ENCODE measurements at places on chromosomes 7 and 10.

DNA sequence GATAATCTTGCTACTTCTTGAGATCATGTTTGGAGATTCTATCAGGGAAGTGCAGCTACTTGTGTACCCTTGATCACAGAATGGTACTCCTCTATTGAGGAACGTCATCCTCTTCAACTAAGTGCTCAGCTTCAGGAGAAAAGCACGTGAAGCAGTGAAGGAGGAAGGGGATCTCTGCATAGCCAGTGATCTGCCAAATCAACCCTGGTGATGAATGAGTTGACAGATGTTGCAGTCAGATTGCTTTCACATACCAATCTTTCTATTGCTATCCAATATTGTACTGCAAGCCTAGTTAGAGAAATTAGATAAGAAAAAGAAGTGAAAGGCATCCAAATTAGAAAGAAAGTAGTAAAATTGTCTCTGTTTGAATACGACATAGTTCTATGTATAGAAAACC lies 309.4 kb downstream of the TWIST1 start:
- no peak for DNase-seq

GRCh38 chr10:95289003-95289920 lies 1.5 kb downstream of the PDLIM1 start:
- no peak for DNase-seq

DNA sequence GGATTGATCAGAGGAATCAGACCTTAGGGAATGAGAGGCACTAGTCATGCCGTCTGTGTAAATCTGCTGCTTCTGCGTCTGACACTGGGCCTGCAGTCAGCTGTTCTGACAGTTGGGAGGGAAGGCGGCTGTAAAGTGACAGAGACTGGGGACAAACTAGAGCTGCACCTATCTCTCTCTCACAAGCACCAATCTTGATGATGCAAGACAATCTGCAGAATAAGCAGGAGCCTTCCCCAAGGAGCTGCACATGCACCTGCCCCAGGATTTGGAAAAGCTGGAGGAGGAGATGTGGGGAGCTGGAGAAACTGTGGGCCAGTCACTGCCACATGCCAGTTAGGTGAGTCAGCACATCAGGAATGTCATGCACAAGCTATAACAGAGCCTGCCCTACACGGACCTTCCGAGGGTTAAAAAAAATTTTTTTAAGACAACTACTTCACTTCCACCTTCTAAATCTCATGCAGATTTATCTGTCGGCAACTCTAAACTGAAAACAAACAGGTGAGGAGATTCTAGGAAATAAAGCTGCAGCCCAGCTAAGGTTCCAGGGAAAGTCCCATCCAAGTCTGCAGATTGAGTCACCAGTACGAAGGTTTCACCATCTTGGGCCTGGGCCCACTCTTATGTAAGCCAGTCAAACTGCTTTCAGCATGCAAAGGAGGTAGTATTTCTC lies 39.2 kb downstream of the ENO4 start:
- no peak for DNase-seq

GRCh38 chr7:116630357-116630756 lies 41.6 kb upstream of the MET start:
- DNase-seq, result no peak

DNA sequence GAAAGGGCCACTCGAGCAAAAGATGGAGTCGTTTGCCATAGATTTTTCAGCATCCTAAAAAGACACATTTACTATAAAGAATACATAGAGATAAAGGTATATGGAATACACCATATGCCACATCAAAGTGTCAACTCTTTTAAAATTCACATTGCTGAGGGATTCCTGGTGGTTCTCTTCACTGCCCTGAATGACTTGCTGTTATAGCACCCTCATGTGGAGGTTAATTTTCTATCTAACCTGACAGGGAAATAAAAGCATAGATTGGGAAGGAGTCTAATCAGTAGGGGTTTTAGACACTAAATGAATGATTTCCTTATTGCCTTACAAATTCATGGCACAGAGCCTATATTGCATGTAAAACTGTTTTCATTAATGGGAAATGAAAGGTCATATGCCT lies 25.9 kb downstream of the DNAH11 start:
- DNase-seq, result no peak

DNA sequence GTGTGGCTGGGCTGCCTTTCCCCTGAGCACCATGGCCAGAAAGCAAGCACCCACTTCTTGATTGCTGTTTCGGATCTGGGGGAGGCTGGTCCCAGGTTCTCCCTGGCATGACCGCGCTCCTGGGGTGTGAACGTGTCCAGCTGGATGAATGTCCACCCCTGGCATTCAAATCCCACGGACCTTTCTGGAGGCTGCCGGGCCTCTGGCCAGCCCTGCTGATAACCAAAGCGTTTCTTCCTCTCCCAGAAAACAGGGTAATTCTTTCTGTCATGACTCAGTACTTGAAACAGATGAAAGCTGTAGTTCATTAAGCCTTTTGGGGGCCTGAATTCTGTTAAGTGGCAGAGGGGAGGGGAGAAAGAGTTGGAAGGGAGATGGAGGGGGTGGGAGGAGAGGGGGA lies 73.1 kb upstream of the SAMD8 start:
- no peak for DNase-seq

Measured in T-helper 17 cell (primary cell).